ENCODE measurements at places on chromosomes 7 and 10.

GRCh38 chr7:125504848-125505247 lies 575.2 kb upstream of the POT1 start:
- DNase-seq, result no peak

GRCh38 chr10:122222638-122223037 lies 48.5 kb upstream of the BTBD16 start:
- DNase-seq, result no peak

DNA sequence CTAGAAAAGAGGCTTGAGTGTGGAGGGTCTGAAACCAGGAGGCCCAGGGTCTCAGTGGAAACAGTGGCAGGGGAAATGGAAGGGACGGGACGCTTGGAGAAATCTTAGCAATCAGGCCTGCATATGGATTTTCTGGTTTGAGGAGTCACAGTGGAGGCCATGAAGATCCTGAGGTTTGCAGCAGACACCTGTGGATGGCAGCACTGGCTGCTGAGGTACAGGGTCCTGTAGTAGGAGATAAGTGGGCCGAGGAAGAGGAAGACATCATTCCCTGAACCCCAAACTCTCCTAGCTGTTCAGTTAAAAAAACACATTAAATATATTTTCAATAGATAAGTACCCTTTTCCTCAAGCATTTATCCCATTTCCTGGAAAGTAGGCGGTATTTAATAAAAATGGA lies 208.8 kb upstream of the IGFBP3 start:
- DNase-seq, result peak; percentile 13

GRCh38 chr10:79023240-79024162 lies 45.3 kb upstream of the ZMIZ1 start:
- DNase-seq, result no peak

DNA sequence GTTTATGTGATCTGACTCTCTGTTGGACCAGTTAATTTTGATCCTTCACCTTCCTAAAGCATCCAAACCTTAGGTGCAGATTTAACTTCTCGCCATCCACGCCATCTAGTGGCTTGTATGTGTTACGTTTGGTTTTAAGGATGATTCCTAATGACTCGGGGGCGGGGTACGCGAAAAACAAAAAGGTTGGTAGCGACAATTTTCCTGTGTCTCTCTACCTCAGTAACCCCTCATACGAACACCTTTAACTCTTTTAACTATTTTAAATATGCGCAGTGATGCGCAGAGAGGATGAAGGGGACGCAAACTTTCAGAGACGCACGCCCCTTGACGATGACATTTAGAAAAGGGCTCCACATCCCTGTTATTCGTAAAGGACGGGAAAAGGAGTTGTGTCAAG lies 714 bp upstream of the KCND2 start:
- peak; percentile 36 for DNase-seq

DNA sequence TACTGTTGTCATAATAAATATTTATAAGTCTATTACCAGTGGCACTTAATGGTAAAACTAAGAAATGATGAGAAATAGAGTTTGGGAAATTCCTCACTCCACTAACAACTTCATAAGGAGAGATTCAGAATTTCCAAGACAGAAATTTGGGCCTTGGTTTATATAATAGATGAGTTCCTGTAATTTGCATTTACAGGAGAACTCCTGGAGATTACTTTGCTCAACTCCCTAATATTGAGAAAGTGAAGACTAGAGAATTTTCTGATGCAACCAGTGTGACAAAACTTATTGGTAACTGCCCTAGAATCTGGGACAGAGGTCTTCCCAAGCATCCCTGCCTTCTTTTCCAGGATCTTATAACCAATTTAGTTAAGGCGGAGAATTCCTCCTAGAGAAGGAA lies 49.1 kb upstream of the GSAP start:
- no peak for DNase-seq

GRCh38 chr10:3579845-3580244 lies 205.2 kb downstream of the KLF6 start:
- no peak for DNase-seq

DNA sequence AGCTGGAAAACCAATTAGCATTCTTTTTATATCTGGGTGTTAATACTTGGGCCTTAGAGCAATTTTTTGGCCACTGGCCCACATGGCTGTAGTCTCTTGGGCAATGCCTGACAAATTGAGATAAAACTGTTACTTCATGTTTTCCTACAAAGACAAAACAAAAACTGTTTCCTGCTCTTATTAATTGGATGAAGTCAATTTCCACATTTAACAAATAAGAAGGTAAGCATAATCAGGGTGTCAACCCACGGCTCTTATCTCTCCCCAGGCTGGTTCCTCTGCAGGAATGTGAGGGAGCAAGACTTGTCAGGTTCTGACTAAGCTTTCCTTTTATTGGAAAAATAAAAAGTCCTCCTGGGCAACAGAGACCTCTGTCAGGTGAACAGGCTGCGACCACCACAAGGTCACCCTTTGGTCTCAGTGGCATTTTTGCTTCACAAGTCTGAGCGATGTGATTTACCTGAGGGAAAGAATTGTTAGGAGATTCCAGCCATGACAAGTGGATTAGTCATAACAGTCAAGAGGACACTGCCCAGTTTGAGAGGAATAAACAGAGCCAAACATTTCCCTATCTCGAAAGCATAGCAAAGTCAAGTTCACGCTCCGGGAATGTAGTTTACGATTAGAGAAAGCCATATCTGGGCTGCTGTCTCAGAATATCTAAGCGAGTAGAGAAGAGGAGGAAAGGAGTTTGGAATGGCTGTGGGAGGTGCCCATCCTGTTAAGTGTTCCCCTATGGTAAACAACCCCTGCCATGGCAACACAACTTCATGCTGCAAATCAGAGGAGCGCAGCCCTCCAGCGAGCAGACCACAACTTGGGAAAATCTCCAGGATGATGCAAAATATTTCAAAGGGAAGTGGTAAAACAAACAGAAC lies 144.4 kb downstream of the TES start:
- no peak for DNase-seq

DNA sequence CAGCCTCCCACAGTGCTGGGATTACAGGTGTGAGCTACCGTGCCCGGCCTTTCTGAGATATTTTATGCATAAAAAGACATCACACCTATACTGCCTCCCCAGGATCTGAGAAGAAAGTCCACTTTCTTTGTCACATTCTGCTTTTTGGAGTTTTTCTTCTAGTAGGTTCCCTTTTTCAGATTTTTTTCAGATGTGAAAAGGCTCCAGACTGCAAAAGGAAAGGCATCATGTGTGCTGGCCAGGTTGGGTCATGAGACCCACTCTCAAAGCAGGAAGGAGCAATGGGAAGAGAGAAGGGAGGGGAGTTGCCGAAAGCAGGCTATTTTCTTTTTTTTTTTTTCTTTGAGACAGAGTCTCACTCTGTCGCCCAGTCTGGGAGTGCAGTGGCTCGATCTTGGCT lies 10.8 kb downstream of the BLVRA start:
- DNase-seq, result no peak

DNA sequence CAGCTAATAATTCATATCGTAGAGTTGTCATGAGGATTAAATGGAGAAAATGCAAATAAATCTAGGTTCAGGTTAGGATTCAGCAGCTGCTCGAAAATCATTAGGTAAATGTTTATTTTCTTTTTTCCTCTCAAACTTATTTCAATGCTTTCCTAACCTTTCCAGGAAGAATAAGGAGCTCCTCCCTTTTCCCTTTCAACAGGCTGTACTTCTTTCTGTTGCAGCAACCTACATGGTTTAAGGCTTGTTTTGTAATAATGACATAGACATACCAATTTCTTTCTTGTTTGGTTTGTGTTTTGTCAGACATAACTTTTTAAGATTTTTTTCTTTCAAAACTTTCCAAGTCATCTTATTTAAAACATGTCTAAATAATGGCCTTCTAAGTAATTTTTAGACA lies 18.2 kb downstream of the GPR141 start:
- no peak for DNase-seq

DNA sequence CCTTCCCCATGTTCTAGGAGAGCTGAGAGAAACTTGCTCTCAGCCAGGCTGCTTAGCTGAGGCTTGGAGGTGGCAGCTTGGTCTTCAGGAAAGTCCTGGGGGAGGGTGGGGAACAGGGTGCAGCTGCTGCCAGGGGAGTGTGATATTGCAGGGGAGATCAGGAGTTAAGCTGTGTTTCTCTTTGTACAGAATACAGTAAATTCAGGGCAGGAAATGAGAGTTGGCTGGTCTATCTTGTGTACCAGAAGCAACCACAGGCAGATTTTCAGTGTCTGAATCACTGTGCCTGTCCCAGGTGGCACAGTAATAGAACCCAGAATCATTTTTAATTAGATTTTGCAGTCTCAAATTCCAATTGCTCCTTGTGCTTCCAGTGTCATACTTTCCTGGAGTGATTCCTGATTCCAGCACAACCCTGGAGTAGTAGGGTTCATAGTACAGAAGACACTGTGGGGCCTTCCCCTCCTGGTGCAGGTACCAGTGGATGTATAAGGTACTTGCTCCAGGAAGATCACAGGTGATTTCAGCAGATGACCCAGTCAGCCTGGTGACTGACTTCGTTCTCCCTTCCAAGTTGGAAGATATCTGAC lies 94.0 kb upstream of the TARP start:
- peak; percentile 77 for DNase-seq

- DNase-seq, result peak; percentile 41
These were observed 196.9 kb upstream of the RHOBTB1 start for GRCh38 chr10:61140765-61141392.

DNA sequence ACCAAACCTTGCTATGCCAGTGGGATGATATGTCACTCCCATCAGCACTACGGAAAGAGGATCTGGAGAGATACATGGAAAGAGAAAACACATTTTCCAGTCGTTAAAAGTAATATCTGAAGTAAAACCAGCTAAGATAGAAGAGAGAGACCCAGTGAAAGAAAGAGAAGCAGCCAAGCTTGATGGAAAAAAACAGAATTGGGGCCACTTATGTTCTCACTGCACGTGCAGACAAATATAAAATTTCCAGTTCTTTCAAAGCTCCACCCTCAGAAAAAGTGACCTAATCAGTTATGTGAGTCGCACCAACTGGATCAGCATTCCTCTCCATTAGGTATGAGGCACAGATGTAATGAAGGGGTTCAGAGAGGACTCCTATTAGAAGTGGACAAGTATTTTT lies 266.1 kb downstream of the MTERF1 start:
- no peak for DNase-seq

- DNase-seq, result no peak
These were observed 22.2 kb downstream of the TMEM120A start for GRCh38 chr7:75971961-75972763.

DNA sequence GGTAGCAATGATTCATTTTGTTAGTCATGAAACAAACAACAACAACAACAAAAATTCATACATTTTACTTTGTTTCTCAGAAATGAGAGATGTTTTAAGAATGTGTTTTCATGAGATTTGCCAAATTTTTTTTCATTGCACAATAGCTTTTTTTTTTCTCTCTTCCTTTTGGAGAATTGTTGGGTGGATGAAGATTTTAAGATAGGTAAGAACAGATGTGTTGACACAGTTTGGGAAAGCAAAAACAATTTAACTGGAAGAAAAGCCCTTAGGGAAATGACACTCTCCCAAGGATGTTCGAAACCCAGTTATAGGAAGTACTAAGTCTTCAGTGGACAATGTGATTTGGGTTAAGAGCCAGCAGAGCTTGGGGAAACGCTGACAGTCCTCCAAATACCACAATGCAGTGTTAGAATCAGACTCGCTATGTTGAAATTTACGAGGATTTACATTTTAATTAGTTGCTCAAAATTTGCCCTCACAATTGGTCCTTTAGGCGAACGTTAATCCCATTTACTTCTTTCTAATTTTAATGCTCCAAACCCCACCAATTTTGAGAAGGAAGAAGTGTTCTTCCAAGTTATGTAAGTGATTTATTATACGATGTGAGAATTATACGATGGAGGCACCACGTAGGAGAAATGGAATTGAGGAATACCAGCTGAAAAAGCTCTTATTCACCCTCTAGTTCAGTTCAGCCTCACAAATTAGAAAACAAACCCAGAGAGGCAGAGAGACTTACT lies 61.2 kb downstream of the HHEX start:
- DNase-seq, result no peak

DNA sequence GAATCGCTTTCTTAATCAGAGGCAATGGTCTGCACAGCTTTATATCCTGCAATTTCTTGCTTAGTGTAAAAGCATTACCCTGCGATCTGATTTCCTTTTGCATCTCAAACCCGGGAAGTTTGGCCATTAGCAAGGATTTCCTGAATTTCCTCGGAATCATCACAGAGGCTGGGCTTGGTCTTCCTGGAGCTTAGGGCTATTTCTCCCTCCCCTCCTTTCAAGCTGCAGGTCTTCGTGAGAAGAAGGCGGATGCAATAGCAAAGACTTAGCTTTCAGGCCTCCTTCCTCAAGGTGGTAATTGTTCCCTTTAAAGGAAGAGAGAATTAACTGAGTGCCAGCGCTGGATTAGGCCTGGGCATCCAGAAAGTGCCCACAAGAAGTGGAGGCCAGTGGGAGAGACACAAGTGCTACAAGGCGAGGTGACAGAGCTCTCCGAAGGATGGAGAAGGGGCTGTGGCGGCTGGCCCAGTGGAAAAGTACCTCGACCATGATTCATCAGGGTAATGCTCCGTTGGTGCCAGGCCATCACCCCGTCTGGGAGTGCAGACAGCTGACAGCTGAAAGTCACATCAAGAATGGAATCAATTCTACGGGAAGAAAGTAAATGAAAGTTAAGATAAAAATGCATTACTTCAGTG lies 4.0 kb upstream of the ARMS2 start:
- no peak for DNase-seq

- DNase-seq, result no peak
These were observed 60.3 kb downstream of the RASGEF1A start for GRCh38 chr10:43206391-43207235.
